ENCODE measurements at places on chromosomes 5 and 9.

DNA sequence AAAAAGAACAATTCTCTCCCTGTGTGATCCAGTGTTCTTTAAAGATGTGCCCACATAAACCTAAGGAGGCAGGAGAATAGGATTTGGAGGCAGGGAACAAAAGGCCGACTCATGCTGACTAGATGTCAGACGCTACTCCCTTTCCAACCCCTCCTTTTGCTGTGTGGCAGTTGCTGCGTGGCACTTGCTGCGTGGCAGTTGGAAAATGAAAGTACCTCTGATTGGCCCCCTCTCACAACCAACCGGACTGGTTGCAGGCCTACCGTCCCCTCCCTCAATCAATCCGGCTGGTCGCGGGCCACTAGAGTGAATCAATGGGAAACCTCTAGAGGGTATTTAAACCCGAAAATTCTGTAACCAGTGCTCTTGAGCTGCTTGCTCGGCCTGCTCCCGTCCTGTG lies 551.0 kb downstream of the KIF4B start:
- DNase-seq, result no peak

DNA sequence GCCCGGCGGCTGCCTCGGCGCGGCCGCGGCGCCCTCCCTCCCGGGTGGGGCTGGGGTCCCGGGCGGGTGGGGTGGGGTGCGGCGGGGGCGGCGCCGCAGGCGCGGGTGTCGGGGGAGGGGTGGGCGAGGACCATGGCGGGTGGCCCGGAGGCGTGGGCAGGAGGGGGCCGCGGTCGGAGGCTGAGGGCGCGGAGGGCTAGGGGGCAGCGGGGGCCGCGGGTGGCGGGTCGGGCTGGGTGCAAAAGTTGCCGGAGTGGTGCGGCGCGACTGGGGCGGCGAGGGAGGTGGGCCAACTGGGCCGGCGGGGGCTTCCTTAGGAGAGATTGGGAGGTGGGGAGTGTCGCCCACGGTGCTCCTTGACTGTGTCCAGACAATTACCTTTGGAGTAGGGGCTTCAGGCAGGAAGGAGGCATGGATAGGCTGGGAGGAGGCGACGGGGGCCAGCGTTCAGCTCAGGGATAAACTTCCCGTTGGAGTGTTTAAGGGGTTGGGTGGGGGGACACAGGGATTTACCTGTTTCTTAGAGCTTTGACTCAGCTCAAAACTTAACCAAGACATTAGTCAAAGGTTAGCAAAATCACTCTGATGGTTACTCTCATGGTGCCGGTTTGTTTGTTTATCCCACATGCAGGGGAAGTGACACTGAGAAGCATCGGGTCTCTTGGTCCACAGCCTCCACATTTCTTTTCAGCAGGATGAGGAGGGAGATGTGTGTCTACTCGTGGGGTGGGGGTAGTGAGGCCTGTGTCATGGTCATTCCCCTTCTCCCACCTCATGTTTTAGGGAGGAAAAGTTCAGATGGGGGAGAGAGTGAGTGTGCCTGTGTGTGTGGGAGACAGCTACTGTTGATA lies 859 bp downstream of the CSNK1G3 start:
- peak; percentile 15 for DNase-seq

DNA sequence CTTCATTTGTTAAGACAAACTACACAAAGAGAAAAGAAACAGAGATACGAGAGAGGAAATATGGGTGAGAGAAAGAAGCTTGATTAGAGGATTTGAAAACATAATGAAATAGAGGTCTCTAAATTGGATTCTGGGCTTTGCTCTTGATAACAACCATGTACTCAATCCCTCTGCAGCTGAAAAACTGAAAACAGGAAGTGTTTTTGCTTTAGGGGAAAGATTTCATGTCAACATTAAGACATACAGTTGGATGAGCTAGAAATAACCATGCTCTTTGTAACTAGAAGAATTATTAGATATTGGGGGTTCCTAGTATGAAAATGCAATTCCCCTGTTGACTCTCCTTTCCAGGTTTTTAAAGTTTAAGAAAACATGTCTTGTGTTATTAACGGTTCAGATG lies 21.9 kb downstream of the CRHBP start:
- DNase-seq, result no peak

GRCh38 chr5:54390015-54390414 lies 65.5 kb upstream of the HSPB3 start:
- DNase-seq, result no peak

DNA sequence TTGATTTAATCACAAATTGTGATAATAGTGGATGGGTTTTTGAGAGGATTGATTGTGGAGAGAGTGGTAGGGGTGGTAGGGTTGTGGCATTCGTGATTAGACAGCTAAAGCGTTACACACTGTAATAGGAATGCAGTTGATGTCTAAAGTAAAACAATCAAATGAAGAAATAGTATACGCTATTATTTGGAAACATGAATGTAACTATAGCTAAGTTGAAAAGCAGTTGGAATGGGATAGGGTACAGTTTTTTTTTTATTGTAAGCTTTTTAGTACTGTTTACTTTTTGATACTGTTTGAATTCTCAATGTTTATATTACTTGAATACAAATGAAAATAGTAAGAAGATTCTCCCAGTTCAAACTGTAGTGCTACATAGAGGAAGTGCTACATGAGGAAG lies 51.8 kb downstream of the RANBP17 start:
- no peak for DNase-seq

DNA sequence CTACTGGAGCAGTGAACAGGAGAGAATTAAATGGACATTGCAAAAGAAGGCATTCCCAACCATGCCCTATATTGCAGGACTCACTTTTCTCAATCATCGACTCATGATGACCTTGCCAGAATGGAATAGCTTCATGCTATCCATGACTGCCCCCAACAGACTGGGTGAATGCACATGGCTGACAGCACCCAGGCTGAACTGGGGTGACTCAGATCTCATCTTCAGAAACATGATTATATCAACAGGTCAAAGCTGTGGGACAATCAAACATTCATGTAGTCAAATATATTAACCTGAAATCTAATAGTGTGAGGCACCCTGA lies 34.7 kb upstream of the MIER3 start:
- no peak for DNase-seq

GRCh38 chr9:6739218-6739617 lies 18.6 kb upstream of the KDM4C start:
- DNase-seq, result no peak

DNA sequence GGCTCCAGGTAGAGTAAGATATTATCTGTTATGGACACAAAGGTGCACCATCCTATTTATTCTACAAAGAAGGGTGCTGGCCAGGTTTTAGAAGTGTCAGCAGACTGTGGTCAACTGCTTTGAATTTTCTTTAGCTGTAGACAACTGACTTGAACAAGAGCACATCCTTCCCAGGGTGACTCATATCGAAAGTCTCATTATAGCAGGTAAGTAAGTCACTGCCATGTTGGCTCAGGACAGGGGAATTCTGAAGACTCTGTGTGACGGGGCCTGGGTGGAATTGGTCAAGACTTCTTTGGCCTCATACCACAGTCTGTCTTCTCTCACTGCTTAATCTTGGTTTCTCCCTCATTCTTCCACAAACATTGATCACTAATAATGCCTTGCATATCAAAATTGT lies 214.5 kb upstream of the CDH9 start:
- DNase-seq, result no peak
